ENCODE measurements at places on chromosomes 7 and 10. TPM values are rescaled to one million over a fixed set of nuclear protein-coding genes. Genes with fewer than 3 reads are reported as not detected.
A peak's percentile ranks its signal among the peaks of the same experiment; 100 is the strongest.

Gene OTUD1
- total RNA-seq, result 28.9 TPM

Gene SKAP2
- 34.4 TPM for total RNA-seq

DNA sequence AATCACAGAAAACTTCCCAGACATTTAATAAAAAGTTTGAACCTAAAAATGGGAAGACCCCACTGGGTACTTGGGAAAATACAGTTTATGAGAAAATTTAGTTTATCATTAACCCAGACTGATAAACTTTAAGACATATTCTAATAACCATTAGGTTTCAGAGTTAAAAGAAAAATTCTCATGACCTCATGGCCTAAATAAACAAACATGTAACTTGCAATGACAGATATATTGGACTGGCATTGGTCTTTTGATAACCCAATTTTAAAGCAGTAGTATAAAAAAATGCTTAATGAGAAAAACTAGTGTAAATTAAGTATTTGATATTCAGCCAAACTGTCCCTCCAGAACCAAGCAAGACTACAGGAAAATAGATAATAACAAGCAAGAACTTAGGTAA lies 67.0 kb upstream of the ZNF804B start:
- no peak for DNase-seq

DNA sequence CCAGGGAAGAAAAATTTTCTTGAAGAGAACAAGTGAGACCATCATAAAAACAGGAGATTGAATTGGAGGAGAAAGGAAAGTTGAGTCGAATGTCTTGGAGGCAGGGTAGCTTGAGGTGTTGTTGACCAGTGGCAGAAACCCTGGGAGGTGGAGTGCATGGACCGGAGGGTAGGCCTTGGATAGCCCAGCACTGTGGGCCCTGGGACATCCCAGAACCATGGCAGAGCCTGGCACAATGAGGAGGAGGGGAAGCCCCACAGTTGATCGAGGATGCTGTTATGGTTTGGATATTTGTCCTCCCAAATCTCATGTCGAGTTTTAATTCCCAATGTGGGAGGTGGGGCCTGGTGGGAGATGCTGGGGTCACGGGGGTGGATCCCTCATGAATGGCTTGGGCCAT lies 157.1 kb downstream of the ITGA8 start:
- no peak for DNase-seq

GRCh38 chr10:47456079-47456785 lies 27.7 kb downstream of the ANXA8 start:
- peak; percentile 57 for DNase-seq

- peak; percentile 77 for DNase-seq
Observed at GRCh38 chr7:122143376-122143750, 686 bp downstream of the AASS start.

GRCh38 chr7:142797391-142798377 lies 26.9 kb downstream of the PRSS2 start:
- peak; percentile 38 for DNase-seq

GRCh38 chr10:48246501-48246900 lies 28.0 kb downstream of the FRMPD2 start:
- DNase-seq, result no peak

GRCh38 chr7:87475359-87476178 lies at the start of gene ABCB4:
Gene ABCB4, minus strand, starts transcription at chr7:87475680. Its CDS starts 215 bp downstream, at chr7:87475465.
- no peak for DNase-seq

DNA sequence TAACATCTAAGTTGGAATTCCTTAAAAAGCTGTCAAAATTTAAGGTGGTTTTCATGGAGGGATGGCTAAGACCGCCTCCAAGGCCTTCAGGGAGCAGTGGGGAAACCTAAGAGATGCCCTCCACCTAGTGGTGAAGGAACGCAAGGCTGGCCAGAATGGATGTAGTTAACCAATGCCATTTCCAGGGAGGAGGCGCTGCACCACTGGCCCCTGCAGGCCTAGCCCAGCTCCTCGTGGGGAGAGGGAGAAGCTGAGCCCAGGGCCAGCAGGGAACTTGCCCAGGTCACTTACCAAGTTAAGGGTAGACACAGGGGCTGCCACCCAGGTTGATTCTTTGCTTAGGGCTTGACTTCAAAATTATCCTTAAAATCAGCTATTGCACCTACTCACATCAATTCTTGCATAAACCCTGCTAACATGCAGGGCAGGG lies 32.0 kb downstream of the FIGNL1 start:
- no peak for DNase-seq
